ENCODE measurements at places on chromosomes 16 and 17. TPM values are rescaled to one million over a fixed set of nuclear protein-coding genes. Genes with fewer than 3 reads are reported as not detected.

CNOT1 gene
- 94.8 TPM for total RNA-seq

NETO2 gene
- 0.24 TPM for total RNA-seq

ABCC11 gene
- 0.16 TPM for total RNA-seq

- H3K4me3 ChIP-seq: no peak overlapping the region
- no peaks in the 10 kb centered on the region for H3K36me3 ChIP-seq
Observed at GRCh38 chr17:66843627-66844026, 8.7 kb downstream of the CACNG5 start.

GRCh38 chr16:13098536-13098935 is 197.1 kb downstream of the SHISA9 start:
- no peak overlapping the region for H3K4me3 ChIP-seq
- H3K27me3 ChIP-seq: no peaks in the 10 kb centered on the region
- no peak for DNase-seq
- no peaks in the 10 kb centered on the region for H3K4me1 ChIP-seq
- H3K27ac ChIP-seq: no peak overlapping the region
- H3K36me3 ChIP-seq: no peaks in the 10 kb centered on the region

C1QTNF1 gene
- 20.9 TPM for total RNA-seq

GRCh38 chr16:83769397-83770008 is 38.3 kb upstream of the HSBP1 start:
- no peaks in the 10 kb centered on the region for H3K27me3 ChIP-seq
- H3K4me1 ChIP-seq: no peaks in the 10 kb centered on the region
- no peaks in the 10 kb centered on the region for H3K36me3 ChIP-seq

STX8 gene
- 34.0 TPM for total RNA-seq

- DNase-seq: peak; percentile 90
- H3K4me3 ChIP-seq: peak overlapping the region; percentile 76
- peaks cover 57% of the 10 kb centered on the region for H3K4me1 ChIP-seq
- H3K27ac ChIP-seq: peak overlapping the region; percentile 100
- no peaks in the 10 kb centered on the region for H3K36me3 ChIP-seq
- no peaks in the 10 kb centered on the region for H3K27me3 ChIP-seq
Observed at GRCh38 chr17:45149669-45150664, 1.7 kb downstream of the HEXIM1 start.

DNA sequence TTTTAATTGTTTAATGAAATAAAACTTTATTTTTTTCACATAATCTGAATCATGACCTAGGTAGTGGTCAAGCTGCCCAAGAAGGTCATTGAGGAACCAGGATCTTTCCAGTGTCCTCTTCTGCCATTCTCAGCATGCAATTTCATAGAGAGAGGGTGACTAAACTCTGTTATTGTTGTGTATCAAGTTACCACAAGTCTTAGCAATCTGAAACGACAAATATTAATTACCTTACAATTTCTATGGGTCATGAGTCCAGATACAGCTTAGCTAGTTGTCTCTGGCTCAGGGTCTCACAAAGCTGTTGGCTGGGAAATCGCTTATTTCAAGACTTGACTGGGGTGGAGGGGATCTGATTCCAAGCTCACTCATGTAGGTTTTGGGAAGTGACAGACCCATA is 37.6 kb downstream of the FTO start:
- no peak for DNase-seq
- H3K4me3 ChIP-seq: no peak overlapping the region
- no peaks in the 10 kb centered on the region for H3K27me3 ChIP-seq
- H3K36me3 ChIP-seq: no peaks in the 10 kb centered on the region
- H3K4me1 ChIP-seq: peaks cover 27% of the 10 kb centered on the region
- H3K27ac ChIP-seq: no peak overlapping the region

- H3K4me1 ChIP-seq: peaks cover 13% of the 10 kb centered on the region
- no peaks in the 10 kb centered on the region for H3K27me3 ChIP-seq
- no peak overlapping the region for H3K4me3 ChIP-seq
- peak overlapping the region; percentile 68 for H3K27ac ChIP-seq
Observed at GRCh38 chr17:29677221-29677791, 54.6 kb upstream of the CORO6 start.

ACSM3 gene
- total RNA-seq: 10.8 TPM

SRL gene
- total RNA-seq: 0.47 TPM

DNA sequence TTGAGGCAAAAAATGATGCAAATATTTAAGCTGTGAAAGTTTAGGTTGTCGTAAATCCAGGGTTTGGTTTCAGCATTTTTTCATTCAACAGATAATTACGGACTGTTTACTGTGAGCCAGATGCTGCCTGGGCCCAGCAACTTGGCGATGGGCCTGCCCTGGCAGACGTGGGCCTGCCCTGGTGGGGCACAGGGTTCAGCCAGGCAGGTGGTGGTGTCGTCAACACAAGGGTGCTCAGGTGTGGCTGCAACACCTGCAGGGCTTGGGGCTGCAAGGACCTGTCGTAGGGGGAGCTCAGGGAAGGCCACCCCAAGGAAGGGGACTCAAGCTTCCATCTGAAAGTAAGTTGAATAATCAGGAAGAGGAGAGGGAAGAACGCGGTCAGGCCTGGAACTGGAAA is 15.1 kb downstream of the ZC3H18 start:
- H3K27me3 ChIP-seq: no peaks in the 10 kb centered on the region
- H3K36me3 ChIP-seq: peaks cover 73% of the 10 kb centered on the region
- DNase-seq: no peak
- no peak overlapping the region for H3K27ac ChIP-seq

KRTAP3-1 gene
- total RNA-seq: 95.2 TPM

GRCh38 chr16:69601250-69601649 is 35.5 kb downstream of the NFAT5 start:
- H3K4me1 ChIP-seq: peaks cover 5% of the 10 kb centered on the region
- H3K27ac ChIP-seq: no peak overlapping the region
- no peak for DNase-seq
- no peak overlapping the region for H3K4me3 ChIP-seq
- H3K36me3 ChIP-seq: no peaks in the 10 kb centered on the region

CCL3 gene
- not detected for total RNA-seq

- H3K4me1 ChIP-seq: no peaks in the 10 kb centered on the region
- DNase-seq: no peak
- H3K4me3 ChIP-seq: no peak overlapping the region
- H3K36me3 ChIP-seq: no peaks in the 10 kb centered on the region
- no peaks in the 10 kb centered on the region for H3K27me3 ChIP-seq
- H3K27ac ChIP-seq: no peak overlapping the region
Observed at GRCh38 chr17:67531291-67531690, 154.2 kb downstream of the PITPNC1 start.

DNA sequence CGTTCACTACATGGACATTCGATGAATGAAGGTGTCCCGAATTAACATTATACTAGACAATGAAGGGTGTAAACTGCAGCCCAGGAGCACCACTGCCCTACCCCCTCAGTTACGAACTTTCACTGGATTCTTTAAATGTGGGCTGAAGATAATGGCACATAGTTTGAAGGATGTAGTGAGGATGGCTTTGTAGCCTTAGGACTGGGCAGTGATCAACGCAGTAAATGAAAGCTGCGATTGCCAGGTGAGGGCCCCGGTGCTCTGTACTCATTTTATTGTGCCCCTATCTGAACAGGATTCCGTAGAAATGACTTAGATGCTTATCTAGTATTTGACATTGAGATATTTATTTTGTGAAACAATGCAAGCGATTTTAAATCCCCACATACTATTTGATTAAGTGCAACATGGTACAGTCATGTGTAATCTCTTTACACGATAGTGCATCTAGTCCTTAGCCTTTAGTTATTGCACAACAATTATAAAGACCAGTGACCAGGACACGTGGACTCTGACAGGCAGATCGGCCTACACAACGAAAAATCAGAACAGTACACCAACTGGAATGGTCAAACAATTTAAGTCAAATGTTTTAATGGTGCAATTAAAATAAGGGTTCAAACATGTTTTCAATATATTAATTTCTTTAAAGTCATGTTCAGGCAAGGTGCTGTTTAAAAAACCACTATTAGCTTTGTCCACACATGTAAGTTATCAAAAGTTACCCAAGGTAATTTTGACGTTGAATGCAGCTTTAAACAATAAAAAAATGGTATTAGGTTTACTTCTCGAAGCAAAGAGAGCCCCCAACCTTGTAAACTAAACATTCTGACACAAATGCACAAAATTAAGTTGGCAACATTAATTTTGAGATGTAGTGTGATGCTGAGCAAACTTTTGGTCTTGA is 17.4 kb upstream of the ERN1 start:
- H3K4me3 ChIP-seq: peak overlapping the region; percentile 84
- H3K4me1 ChIP-seq: peaks cover 36% of the 10 kb centered on the region
- peak overlapping the region; percentile 96 for H3K27ac ChIP-seq
- no peak for DNase-seq
- H3K27me3 ChIP-seq: no peaks in the 10 kb centered on the region
- H3K36me3 ChIP-seq: peaks cover 11% of the 10 kb centered on the region

DLX3 gene
- 25.1 TPM for total RNA-seq

RHOT2 gene
- 83.7 TPM for total RNA-seq

KRT31 gene
- 98.7 TPM for total RNA-seq

DNA sequence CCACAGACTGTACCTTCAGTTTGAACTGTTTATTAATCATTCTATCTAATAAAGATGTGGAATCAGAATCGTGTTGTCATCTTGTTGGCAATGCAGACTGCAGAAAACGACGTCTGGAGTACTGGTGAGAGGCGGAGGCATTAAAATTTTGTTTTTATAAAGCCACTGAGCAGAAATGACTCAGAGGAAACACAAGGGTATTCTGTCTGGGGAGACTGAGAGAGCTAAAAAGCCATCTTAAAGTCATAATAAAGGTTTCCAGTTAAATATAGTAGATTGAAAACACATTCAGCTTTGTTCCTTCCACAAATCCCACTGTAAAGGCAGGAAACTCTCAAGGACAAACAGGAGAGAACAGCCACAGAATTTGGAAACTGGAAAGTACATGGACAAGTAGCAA is 74.2 kb downstream of the CPPED1 start:
- peaks cover 3% of the 10 kb centered on the region for H3K36me3 ChIP-seq
- H3K27me3 ChIP-seq: no peaks in the 10 kb centered on the region
- H3K4me1 ChIP-seq: peaks cover 20% of the 10 kb centered on the region
- no peak overlapping the region for H3K27ac ChIP-seq
- no peak overlapping the region for H3K4me3 ChIP-seq

DNA sequence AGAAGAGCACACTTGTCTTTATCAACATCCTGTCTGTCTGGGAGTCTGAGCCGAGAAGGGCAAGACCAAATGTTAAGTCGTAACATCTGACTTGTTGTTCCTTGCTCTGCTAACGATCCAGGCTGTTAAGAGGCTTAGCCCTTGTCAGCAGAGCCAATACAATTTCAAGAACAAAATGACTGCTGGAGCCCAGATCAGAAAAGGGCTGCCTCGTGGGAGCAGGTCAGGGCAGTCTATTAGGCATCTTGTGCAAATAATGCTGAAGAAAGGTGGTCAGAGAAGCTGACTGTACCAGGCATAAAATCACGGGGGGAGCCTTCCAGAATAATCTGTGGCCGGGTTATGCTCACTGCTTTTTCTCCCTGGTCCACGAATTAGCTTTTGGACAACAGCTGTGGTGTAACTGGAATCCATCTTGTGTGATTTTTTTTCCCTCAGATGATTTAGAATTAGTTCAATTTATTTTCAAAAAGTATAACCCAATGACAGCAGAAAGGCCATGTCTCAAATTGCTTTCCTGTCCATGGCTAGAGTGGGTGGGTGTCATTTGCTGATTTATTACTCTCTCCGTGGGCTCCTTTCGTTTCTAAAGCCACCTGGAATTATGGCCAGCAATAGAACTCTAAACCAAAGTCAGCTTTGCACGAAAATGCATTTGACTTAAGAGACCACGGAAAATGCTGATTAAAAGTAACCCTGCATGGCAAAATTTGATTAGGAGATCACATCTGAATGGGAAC is 221.1 kb upstream of the HSBP1 start:
- H3K27ac ChIP-seq: no peak overlapping the region
- H3K27me3 ChIP-seq: no peaks in the 10 kb centered on the region
- H3K4me3 ChIP-seq: no peak overlapping the region
- DNase-seq: no peak

GCGR gene
- 2.0 TPM for total RNA-seq

DNA sequence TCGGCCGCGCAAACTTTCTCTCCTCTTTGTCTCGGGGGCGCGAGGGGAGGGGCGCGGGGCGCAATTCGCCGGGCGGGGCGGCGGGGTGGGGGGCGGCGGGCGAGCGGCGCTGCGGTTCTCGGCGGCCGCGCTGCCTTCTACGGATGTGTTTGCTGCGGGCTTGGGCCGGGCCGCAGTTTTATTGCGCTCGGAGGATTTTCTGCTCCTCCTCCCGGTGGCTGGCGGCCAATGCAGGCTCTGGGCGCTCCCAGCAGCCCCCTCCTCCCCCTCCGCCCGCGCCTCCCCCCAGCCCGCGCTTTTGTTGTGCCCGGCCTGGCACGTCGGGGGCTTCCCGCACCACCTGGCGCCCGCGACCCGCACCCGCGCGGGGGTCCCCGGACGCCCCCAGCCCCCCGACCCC is at the start of gene TIMP2:
TSS of gene TIMP2 (minus strand) at position 154 of the 400 bp plus-strand sequence. CDS start 299 bp downstream, outside the sequence.
- peaks cover 55% of the 10 kb centered on the region for H3K4me1 ChIP-seq
- H3K36me3 ChIP-seq: no peaks in the 10 kb centered on the region
- H3K4me3 ChIP-seq: peak within 1 kb of the TSS; percentile 79
- H3K27me3 ChIP-seq: no peaks in the 10 kb centered on the region
- peak within 1 kb of the TSS; percentile 95 for H3K27ac ChIP-seq
- peak; percentile 93 for DNase-seq

DNA sequence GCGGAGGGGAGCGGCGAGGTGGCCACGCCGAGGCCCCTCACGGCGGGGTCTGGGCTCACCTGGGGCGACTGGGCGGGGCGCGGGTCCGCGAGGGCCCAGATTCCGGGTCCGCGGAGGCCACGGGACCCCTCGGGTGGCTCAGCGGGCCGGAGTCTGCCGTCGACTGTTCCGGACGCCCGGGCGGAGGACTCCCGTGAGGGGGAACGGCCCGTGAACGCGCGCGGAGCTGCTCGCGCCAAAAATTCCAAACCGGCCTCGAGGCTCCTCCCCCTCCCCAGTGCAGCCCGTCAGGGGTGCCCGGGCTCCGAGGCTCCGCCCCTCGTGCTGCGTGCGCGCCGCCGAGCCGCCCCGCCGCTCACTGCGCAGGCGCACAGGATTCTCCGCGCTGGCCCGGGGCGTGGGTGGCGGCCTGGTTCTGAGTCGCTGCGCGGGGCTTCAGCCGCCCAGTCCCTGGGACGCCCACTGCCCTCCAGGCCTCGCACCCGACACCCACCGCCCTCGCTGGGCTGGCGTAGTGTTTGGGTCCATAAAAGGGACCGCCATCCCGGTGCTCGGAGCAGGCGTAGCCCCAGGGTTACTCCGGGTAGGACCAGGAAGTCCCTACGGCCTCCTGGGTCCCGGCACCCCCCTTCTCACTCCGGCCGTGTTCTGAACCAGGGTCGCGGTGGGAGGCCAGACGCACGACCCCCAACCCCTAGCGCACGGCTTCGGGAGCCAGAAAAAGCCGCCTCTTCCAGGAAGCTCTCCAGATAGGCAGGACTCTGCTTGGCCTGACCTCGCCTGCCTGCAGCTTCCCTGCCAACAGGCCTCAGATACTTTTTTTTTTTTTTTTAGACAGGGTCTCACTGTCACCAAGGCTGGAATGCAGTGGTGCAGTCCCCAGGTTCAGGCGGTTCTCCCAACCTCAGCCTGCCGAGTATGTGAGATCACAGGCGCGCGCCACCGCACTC is at the start of gene PKMYT1:
TSS of gene PKMYT1 (minus strand) at position 220 of the 950 bp plus-strand sequence. CDS start 789 bp downstream, outside the sequence.
- H3K36me3 ChIP-seq: no peaks in the 10 kb centered on the region
- peaks cover 7% of the 10 kb centered on the region for H3K27me3 ChIP-seq
- peak within 1 kb of the TSS; percentile 80 for H3K27ac ChIP-seq

Measured in suprapubic skin (tissue), 4 donors.